ENCODE measurements at places on chromosomes 3 and 15.

GRCh38 chr3:100902572-100902971 lies 90.6 kb downstream of the ABI3BP start:
- DNase-seq: no peak

- DNase-seq: no peak
These were observed 1.6 kb downstream of the GMPPB start for GRCh38 chr3:49721896-49722781.

DNA sequence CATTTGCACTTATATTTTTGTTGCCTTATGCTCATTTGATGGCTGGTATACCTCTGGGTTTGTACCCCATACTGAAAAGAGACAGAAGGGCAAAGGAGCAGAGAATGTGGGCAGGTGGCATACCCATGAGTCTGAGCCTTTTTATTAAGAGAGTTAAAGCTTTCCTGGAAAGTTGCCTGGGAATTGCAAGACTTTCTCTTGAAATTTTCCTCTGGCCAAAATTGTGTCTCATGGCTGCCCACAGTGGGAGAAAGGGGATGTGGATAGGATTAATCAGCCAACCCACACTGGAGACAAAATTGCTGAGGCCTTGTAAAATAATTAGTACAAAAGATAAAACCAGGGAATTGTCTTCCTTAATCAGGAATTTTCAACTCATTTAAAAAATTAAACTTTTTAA lies 8.2 kb upstream of the NMD3 start:
- DNase-seq: no peak

DNA sequence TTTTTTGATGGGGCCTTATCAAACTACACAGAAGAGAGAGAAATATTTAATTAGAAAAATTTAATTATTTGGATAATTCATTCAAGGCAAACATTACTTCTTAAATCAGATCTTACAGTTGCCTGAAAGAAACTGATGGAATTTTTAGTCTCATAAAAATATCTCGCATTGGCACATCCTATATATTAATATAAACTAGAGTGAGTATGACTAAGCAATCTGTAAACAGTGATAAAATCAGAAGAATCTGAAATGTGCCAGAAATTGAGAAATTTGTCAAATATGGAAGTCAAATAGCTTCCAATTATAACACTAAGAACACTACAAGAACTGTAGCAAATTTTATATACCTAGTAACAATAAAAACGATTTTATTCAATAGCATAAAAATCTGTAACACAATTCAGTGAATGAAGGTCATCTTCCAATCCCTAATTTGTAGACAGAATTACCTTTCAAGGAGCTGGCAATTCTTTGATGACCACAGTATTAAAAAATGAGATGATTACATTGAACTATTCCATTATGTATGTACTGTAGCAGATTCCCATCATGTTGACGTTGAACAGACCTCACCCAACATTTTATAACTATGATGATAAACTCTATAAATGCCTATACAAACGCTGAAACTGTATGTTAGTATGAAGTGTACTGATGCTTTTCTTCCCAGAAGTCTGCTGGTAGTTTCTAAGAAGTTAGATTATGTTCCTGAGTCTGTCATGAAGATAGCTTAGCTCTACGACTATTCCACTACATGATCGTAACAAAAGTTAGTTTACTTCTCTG lies 63.0 kb downstream of the ALDH1A2 start:
- no peak for DNase-seq

DNA sequence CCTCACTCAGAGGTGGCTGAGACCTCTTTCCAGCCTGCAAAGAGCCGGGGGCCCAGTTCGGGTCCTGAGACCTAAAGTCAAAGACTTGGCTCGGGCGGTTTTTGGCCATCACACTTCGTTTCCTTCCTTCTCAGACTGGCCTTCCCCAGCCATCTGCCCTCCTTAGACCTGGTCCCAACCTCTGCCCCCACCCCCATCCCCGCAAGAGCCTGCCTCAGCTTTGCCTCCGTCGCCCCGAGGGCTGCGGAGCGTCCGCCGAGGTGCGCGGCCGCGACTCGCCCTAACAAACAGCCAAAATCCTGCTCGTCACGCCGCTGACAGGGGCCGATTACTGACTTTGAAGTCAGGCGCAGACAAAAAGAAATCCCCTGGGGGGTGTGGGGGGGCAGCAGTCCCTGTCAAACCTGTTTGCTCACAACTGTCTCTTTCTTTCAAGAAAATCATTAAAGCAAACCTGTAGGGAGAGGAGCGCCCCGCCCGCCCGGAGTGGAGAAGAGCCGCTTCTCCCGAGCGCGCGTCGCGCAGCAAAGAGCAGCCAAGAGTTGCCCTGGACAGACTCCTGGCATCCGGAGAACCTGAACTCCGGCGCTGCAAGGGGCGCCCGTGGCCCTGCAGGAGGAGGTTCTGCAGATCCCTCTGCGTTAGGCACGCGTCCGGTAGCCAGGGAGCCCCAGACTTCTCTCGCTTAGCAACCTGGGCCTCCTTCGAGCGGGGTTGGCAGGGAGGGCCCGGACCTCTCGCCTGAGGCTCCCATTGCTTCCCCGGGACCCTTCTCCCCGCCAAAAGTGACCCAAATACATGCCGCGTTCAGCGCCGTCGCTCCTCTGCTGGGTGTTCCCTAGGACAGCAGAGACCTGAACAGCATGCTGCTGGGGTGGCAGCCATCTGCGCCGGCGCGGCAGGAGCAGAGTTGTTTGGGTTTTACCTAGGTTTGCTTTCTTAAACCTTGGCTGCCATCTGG lies 4.5 kb downstream of the SOX14 start:
- no peak for DNase-seq

DNA sequence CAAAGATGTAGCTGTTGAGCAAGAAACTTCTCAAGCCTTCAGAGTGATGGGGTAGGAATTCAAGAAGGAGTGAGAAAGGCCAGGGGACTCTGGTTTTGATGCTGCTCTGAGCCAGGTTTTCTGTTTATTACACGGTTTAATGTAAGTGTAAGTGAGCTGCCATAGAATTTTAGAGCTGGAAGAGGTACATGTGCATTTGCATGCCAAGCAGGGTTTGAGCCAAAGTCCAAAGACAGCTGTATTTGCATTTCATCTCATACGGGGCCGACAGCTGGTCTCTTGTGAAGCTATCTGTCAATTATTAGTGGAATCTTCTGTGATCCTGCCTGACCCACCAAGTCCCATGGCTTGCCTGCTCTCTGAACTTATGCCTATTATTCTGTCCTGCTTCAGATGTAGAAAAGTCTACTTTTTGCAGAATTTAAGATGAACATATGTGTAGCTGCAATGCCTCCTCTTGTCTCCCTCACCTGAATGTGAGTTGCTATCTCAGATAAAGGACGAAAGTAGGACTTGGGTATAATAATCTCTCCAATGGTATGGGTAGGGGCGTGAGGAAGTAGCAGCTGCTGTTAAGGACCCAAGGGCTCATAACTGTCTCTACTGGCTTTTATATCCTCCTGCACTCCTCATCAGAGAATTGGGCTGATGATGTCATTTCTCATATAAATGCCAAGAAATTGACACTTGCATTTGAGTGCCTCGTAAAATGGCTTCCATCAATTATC lies 160.0 kb downstream of the SQOR start:
- no peak for DNase-seq
